ENCODE measurements at places on chromosomes 12 and 14.
A peak's percentile ranks its signal among the peaks of the same experiment; 100 is the strongest.

- peak; percentile 98 for DNase-seq
These were observed at the start of gene ARID4A for GRCh38 chr14:58298477-58299400. TSS of gene ARID4A (plus strand) at chr14:58298555. CDS start at chr14:58299855, 1,300 bp downstream.

GRCh38 chr12:121990692-121991603 lies 30.7 kb upstream of the BCL7A start:
- no peak for DNase-seq

GRCh38 chr14:104138718-104139459 lies 502 bp downstream of the KIF26A start:
- peak; percentile 63 for DNase-seq

- DNase-seq = no peak
These were observed 90.2 kb upstream of the TBX3 start for GRCh38 chr12:114774197-114774596.

- no peak for DNase-seq
These were observed 70.2 kb downstream of the TUNAR start for GRCh38 chr14:95946867-95947266.
